T-helper 9 cell (primary cell): ENCODE measurements at places on chromosomes 2 and 18.
A peak's percentile ranks its signal among the peaks of the same experiment; 100 is the strongest.

DNA sequence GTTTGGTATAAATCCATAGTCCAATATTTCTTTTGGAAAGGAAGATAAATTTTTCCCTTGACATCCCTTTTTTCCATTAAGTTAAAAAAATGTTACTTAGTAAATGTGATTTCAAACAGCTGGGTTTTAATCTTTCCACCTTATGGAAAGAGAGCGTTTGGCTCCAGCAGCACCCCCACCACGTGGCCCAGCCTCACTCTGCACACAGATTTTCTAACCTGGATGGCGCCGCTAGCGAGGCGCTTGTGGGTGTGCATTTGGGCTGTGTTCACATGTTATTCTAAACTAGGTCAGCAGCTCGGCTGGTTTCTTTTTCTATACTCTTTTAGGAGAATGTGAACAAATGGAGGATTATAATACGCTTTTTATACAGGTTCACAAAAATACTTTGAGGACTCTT, 218.0 kb downstream of the LDLRAD4 start:
- DNase-seq, result peak; percentile 42

DNA sequence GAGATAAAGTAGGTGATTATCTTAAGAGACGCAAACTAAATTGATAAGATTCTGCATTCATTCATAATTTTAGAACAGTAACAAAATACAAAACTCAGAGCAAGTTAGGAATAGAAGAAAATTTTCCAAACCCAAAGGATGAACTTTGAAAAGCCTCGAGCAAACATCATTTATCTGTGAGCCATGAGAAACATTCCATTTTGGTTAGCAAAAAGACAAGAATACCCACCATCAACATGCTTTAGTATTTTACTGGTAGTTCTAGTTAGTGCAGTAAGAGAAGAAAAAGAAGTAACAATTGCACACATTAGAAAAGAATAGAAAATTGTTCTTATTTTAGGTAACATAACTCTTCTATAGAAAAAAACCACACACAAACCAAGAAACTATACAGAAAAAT, 291.3 kb upstream of the TCF4 start:
- no peak for DNase-seq

DNA sequence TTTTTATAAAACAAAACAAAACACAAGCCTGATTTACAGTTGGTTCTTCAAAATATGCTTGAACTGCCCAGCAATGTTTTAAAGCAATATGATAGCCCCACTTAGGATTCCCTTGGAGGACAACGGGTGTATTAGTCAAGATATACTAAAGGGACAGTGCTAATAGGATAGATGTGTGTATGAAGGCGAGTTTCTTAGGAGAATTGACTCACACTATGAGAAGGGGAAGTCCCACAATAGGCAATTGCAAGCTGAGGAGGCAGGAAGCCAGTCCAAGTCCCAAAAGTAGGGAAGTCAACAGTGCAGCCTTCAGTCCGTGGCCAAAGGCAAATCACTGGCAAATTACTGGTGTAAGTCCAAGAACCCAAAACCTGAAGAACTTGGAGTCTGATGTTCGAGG, 167.9 kb downstream of the CBLN2 start:
- DNase-seq, result no peak

DNA sequence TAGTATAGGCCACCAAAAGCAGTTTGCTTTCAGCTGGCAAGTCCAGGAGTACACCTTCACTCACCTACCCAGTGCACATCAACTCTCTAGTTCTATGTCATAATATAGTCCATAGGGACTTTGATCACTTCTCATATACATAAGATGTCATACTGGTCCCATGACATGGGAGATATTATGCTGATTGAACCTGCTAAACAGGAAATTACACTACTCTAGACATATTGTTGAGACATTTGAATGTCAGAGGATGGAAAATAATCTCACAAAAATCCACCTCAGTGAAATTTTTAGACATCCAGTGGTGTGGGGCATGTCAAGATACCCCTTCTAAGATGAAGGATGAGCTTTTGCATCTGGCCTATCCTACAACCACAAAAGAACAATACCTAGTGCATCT, 322.5 kb downstream of the EN1 start:
- no peak for DNase-seq

GRCh38 chr2:23379220-23379695, 5.7 kb upstream of the KLHL29 start:
- DNase-seq, result no peak

DNA sequence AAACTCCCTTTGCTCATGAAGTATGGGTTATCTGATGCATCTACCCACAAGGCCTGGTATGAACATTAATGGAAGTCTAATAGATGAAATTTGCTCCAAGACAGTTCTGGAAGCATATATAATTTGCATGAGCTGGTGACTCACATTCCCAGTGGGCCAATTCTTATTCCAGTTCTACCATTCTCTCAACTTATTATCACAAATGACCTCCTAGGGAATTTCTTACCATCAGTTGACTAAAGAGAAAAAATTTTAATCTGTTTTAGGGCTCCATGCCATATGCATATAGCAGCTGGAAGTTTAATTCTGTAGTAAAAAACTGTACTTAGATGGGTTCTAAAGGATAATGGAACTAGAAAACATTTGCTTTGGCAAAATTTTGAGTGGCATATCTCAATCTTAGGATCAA, 165.2 kb upstream of the COL3A1 start:
- no peak for DNase-seq

GRCh38 chr2:15357922-15358321, 203.2 kb downstream of the NBAS start:
- no peak for DNase-seq

GRCh38 chr2:175207741-175208438, 26.4 kb upstream of the ATP5MC3 start:
- DNase-seq, result no peak

GRCh38 chr2:219451661-219452360, 17.2 kb downstream of the SPEG start:
- no peak for DNase-seq

GRCh38 chr2:40487602-40488001, 35.7 kb upstream of the SLC8A1 start:
- DNase-seq, result no peak

- DNase-seq, result no peak
These were observed 1.2 kb upstream of the CNNM4 start for GRCh38 chr2:96759548-96759947.

GRCh38 chr18:75475228-75475627, 47.7 kb upstream of the SMIM21 start:
- DNase-seq, result no peak

- no peak for DNase-seq
These were observed 41.4 kb downstream of the HS1BP3 start for GRCh38 chr2:20609349-20609994.

DNA sequence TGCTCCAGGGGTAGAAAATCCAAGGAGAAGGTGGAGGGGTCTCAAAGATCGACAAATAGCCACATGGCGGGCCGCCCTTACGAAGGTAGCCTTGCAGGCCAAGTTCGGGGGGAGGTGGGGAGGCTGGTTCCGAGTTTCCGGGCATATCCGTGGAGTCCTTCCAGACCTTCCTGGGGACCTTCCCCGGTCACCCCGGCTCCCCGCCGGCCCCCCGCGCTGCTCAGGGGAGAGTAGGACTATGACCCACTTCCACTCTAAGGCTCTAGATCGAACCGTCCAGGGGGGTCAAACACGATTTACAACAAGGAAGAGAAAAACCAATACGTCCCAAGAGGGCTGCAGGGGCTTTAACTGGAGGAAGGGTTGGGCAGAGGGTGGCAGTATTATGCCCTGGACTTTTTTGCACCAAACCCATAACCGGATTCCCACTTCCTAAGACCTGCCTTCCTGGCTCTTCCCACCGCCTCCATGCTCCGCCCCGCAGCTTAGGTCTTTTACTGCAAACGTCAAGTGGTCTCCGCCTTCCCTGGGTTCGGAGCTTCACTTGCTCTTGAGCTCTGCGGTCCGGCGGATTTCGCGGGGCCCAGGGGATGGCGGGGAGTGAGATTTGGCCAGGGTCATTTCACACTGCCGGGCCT, 779 bp upstream of the LYPD6 start:
- DNase-seq, result no peak

- no peak for DNase-seq
These were observed 126.6 kb upstream of the SLC14A2 start for GRCh38 chr18:45488645-45489044.

GRCh38 chr18:29823671-29824070, 1218.9 kb downstream of the DSC3 start:
- no peak for DNase-seq

DNA sequence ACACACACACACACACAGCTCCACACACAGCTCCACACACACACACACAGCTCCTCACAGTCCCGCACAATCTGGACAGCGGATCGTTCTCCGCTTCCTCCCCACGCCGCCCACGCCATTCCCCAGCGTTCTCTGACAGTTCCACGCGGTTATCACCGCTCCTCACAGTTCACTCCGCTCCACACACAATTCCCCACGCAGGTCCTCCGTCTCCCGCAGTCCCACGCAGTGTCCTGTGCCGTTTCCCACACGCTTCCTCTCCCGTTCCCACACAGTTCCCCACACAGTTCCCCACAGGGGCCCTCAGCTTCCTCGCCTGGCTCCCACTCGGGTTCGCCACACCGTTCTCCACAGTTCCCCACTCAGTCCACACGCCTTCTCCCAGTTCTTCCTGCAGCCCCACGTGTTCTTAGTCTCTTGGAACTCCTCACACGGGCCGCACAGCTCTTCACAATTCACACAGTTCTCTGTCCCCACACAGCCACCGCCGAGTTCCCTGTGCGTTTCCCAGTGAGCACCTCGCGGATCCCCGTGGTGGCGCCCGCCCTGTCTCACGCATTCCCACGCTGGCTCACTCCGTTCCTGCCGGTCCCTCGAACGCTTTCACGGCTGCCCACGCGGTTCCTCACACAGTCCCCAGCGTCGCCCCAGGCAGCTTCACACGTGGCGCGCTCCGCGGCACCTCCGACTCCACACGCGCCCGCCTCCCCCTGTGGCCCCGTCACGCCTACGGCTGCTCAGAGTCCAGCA, 38.4 kb downstream of the KIF1A start:
- no peak for DNase-seq

- DNase-seq, result no peak
These were observed 60.9 kb upstream of the MMADHC start for GRCh38 chr2:149648282-149649030.

DNA sequence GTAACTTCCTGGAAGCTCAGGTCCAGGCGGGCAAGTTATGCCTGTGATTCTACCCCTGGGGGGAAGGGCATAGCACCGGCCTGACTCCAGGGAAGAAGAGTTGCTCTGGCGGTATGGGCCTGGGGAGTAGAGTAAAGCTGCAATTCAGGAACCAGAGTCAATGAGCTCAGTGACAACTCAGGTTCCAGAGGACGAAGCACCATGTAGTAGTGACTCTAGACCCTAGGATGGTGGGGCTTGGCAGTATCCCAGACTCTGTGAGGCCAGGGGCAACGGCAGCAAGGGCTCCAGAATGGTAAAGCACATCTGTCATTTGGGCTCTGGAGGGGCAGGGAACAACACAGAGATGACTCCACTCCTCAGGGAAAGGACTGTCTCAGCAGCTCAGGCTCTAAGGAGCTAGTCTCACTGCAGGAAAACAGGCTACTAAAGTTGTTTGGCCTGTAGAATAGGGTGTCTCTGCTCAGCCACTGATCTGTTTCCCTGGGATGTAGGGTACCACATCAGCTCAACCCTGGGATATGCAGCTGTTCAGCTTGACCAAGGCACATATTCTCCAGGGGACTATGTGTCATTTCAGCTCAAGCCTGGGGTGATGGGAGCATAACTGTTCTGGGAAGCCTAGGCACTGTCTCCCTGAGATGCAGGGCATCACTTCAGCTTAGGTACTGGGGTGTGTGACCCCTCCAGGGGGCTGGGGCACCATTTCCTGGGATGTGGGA, 36.2 kb upstream of the RHOB start:
- DNase-seq, result no peak

DNA sequence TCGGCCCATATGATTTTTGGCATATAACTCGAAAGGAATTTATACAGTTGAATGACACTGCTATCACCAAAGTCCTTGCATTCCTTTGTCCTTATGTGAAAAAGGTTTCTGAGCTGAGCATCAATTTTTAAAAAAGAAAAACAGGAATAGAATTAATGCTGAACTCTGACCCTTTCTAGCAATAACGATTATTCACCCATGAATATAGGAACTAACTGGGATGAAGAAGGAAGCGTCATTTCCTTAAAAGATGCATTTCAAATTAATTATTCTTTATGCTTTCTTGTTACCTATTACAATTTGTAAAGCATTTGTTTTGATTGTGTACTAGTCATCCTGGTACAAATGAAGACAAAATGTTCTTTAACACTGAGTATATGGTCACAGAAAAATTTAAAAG, 19.3 kb downstream of the TMEM247 start:
- no peak for DNase-seq

GRCh38 chr2:171578127-171578803, 56.0 kb downstream of the CYBRD1 start:
- DNase-seq, result no peak

DNA sequence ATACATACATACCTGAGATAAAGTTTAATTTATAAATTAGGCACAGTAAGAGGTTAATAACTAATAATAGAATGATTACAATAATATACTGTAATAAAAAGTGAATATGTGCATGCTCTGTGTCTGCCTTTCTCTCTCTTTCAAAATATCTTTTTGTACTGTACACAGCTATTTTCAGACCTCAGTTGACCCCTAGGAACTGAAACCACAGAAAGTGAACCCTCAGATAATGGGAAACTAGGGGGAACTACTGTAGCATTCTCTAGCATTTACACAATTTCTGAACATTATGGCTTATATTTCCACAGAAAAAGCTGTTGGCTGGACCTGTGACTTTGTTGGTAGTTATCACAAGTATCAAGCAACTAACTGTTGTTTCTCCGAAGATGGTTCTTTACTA, 25.9 kb downstream of the WDR75 start:
- DNase-seq, result no peak

DNA sequence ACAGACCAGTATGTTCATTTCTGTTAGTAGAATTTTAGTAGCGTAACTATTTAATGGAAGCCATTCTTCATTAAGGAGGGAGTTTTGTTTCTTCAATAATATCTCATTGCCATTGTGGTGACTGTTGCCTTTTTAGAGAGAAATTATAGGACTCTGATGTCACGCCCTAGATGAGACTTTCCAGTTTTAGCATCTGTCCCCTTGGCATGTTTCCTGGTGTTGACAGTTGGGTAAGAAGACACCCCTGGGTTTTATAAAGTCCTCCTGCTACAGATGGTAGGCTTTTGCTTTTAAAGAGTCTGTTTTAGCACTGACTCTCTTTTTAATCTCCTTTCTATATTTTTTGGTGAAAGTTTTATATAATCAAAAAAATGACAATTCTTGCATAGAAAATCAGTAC, 41.9 kb downstream of the KCNJ3 start:
- no peak for DNase-seq

DNA sequence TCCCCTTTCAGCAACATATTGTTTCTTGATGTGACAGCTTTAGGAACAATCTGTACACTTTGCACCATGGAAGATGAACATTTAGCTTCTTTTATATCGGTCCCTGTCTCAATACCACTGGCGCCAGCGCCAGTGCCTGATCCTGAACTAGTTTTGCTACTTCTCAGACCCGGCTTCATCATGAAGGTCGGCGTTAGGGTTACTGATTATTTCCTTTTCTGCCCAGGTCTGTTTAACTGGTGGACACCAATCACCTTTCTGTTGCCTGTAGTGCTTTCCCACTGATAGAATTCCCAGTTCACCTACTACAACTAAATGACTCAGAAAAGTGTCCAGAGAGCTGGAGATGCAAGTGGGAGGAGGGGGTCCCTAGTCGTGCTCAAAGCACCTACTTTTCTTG, 99.5 kb downstream of the MYCN start:
- DNase-seq, result no peak

GRCh38 chr2:9594366-9595054, 36.3 kb downstream of the YWHAQ start:
- no peak for DNase-seq
